ENCODE measurements at places on chromosomes 4 and X. TPM values are rescaled to one million over a fixed set of nuclear protein-coding genes. Genes with fewer than 3 reads are reported as not detected.

GRCh38 chr4:69524706-69525105 is 29.0 kb upstream of the UGT2B4 start:
- peak; percentile 85 for DNase-seq
- H3K4me3 ChIP-seq = no peak overlapping the region
- H3K36me3 ChIP-seq = no peaks in the 10 kb centered on the region
- no peak overlapping the region for H3K27ac ChIP-seq
- H3K4me1 ChIP-seq = no peaks in the 10 kb centered on the region

DNA sequence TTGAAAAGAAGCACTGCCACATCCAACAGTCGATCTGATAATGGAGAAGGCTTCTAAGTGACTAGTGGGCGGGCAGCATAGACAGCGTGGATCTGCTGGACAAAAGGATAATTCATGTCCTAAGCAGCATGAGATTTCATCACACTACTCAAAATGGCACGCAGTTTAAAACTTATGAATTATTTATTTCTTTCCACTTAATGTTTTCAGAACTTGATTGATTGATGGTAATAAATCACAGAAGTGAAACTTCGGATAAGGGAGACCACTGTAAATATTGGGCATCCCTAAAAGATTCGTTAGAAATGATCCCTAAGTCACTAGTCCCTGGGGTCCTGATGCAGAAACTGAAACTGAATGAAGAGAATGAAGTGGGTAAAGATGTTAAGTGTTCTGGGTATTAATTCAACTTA is 93.0 kb upstream of the ANK2 start:
- no peak overlapping the region for H3K27ac ChIP-seq
- H3K36me3 ChIP-seq = no peaks in the 10 kb centered on the region
- no peak for DNase-seq

DNA sequence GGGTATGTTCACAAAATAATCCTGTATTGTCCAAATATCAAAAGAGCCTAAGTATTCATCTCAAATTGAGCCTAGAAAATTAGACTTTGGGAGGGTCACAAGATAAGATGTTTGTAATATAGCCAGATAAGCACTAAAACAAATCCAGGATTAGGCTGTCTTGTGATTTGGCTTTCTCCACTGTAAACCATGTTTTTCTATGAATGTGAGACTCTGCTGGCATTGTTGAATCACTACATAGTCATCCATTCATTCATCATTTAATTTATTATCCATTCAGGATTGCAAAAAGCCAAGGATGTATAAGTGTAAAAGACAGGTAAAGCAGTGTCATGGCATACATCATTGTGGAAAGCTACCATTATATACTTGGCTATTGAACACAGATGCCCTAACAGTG is 148.0 kb downstream of the GRID2 start:
- no peaks in the 10 kb centered on the region for H3K27me3 ChIP-seq
- no peaks in the 10 kb centered on the region for H3K4me1 ChIP-seq
- H3K27ac ChIP-seq = no peak overlapping the region

DNA sequence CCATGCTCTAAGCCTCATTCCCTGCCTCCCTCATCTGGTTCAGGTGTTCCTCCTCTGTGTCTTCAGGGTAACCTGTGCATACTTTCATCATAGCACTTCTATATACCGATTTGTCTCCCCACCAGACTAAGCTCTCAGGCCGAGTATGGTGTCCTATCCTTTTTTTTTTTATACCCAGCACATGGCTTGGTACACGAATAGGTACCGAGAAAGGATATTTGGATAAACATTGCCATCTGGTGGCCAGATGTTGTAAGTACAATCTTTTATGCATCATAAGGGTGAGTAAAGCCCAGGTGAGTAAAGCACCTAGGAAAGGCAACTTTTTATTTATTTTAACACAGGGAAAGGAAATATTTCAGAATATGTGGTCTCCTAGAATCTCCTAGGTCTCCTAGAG is 68.4 kb downstream of the MID2 start:
- H3K27ac ChIP-seq = no peak overlapping the region
- DNase-seq = peak; percentile 57
- no peak overlapping the region for H3K4me3 ChIP-seq
- no peaks in the 10 kb centered on the region for H3K27me3 ChIP-seq
- no peaks in the 10 kb centered on the region for H3K4me1 ChIP-seq

DNA sequence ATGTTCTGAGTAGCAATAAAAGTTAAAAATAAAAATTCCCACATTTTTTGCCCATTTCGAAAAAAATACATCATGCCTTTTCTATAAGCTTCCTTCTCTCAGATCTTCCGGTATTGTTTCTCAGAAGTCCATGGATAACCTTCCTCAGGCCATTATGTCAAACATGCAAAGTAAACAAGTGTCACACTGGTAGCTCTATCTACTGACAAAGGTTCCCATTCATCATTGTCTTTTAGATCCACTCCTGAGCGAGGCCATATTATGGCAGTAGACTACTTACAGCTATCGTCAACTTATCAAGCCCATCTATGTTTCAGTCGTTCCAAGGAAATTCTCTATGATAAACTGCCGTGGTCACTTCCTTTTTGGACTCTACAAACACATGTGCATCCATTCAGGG is 1068.2 kb downstream of the GLUD2 start:
- no peaks in the 10 kb centered on the region for H3K36me3 ChIP-seq
- no peaks in the 10 kb centered on the region for H3K4me1 ChIP-seq
- H3K27me3 ChIP-seq = no peaks in the 10 kb centered on the region

The PLAC1 gene
- 0.17 TPM for total RNA-seq

The MAGEA8 gene
- not detected for total RNA-seq

The PWWP3B gene
- not detected for total RNA-seq
